ENCODE measurements at places on chromosomes 3 and 15. TPM values are rescaled to one million over a fixed set of nuclear protein-coding genes. Genes with fewer than 3 reads are reported as not detected.

Gene CSPG4
- under 0.01 TPM for total RNA-seq

Gene ZFAND6
- total RNA-seq = 207 TPM

Gene GXYLT2
- total RNA-seq = 0.13 TPM

Gene HDC
- not detected for total RNA-seq

Gene POU1F1
- not detected for total RNA-seq

Gene ZNF502
- 1.9 TPM for total RNA-seq

Measured in dermis microvascular lymphatic vessel endothelial cell (primary cell).